ENCODE measurements at places on chromosomes 3 and 15. TPM values are rescaled to one million over a fixed set of nuclear protein-coding genes. Genes with fewer than 3 reads are reported as not detected.

Gene CEP63
- 19.0 TPM for total RNA-seq

Gene SERPINI2
- not detected for total RNA-seq

Gene KCNAB1
- 4.8 TPM for total RNA-seq

Gene CHRD
- total RNA-seq: 3.1 TPM

Gene SLC22A14
- total RNA-seq: 0.28 TPM

Data from regular cardiac myocyte (primary cell).